Fibroblast of skin of right biceps (primary cell): ENCODE measurements at places on chromosomes 1 and 21.

GRCh38 chr1:41623736-41624135 is 139.3 kb upstream of the EDN2 start:
- DNase-seq, result no peak

- DNase-seq, result no peak
These were observed 12.7 kb downstream of the DDR2 start for GRCh38 chr1:162644986-162645314.

- DNase-seq, result no peak
These were observed 447.5 kb downstream of the NEGR1 start for GRCh38 chr1:71834601-71835441.

GRCh38 chr1:230900984-230901383 is 32.7 kb upstream of the C1orf198 start:
- DNase-seq, result no peak
